ENCODE measurements at places on chromosomes 7 and 10.
A peak's percentile ranks its signal among the peaks of the same experiment; 100 is the strongest.

- DNase-seq: no peak
Observed at GRCh38 chr10:116686632-116687031, 55.7 kb downstream of the HSPA12A start.

GRCh38 chr7:2109936-2110609 lies 122.7 kb downstream of the MAD1L1 start:
- DNase-seq: no peak

- no peak for DNase-seq
Observed at GRCh38 chr7:83608716-83609115, 40.2 kb downstream of the SEMA3E start.

GRCh38 chr10:13346283-13347042 lies 1.6 kb downstream of the SEPHS1 start:
- no peak for DNase-seq

DNA sequence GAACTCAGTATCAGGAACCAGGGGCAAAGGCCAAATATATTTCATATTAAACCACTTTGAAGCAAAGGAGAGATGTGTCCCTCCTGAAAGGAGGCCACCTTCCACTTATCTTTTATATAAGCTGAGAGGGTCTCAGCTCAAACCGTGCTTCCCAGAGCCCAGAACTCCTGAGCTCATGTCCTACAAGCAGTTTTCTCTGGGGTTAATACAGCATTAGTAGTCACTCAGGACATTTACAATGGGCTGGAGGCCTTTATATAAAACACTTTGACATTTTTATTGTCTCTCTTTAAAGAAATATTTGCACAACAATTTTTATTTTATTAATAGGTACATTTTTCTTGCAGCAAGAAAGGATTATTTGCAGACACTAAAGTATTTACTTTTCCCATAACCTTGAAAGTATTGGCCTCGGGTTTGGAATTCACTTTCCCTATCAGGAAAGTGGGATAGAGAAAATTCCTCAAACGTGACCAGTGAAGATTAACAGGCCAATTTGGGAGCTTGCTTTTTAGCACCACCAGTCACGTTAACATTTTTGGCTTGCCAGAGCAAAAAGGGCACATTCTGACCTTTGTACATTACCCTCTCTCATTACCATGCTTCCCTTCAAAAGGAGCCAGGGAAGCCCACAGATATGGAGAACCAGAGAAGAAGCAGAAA lies 464.9 kb upstream of the NRP1 start:
- DNase-seq: no peak

- DNase-seq: no peak
Observed at GRCh38 chr10:44966816-44967509, 7.4 kb downstream of the RASSF4 start.

DNA sequence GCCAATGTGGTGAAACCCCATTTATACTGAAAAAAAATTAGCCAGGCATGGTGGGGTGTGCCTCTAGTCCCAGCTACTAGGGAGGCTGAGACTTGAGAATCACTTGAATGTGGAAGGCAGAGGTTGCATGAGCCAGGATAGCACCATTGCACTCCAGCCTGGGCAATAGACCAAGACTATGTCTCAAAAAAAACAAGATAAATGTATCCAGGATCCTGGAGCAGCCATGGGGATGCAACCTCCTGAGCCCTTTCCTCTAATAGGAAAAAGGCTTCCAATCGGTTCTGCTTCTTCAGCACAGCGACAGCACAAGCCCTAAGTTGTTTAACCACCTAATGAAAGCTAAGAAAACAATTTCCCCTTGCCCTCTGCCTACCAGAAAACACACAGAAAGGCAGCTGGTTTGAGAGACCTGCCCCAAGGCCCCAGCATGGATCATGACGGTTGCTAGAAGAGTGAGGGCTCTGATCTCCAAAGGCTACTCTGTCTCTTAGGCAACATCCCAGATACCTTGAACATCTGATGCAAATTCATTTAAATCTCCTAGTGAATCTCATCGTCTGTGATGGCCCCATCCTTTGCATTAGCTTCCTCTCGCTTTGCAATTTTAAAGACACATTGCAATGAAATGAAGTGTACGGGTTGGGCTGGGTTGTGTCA lies 220.8 kb downstream of the ARHGAP21 start:
- no peak for DNase-seq

GRCh38 chr7:107999779-108000560 lies 3.0 kb downstream of the LAMB1 start:
- DNase-seq: no peak

GRCh38 chr7:128810473-128810872 lies 18.7 kb downstream of the CCDC136 start:
- DNase-seq: no peak

GRCh38 chr10:120969219-120969645 lies 118.1 kb downstream of the WDR11 start:
- DNase-seq: no peak

DNA sequence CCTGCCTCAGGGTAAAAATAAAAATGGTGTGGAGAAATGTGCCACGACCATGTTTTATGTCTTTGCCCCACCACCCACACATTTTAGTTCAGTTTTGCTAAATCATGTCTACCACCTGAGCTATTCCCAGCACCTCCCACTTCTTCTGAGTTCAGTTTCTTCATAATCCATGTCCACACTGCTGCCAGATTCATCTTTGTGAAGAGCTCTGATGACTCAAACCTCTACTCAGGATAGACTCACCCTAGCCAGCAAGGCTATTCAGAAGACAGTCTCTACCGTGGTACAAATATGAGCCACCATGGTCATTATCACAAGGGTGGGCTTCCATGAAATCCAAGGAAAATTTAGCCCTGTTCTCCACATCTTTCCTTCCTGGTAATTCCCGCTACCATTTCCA lies 231.1 kb upstream of the PRKCQ start:
- DNase-seq: no peak

DNA sequence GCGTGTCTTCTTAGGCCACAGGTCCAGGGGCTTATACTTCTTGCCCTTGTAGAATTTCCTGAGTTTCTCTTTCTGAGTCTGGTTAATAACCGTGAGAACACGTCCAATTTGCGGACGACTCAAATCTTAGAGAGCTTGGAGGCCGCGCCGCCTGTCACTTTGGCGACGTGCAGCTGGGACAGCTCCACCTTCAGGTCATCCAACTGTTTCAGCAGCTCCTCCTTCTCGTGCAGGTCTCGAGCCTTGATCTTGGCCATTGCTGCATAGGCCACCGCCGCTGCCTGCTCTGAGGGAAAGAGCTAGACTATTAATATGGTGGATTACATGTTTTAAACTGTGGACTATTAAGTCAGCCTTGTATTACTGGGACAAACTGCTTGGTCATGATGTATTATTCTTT lies 26.9 kb downstream of the EVX1 start:
- DNase-seq: no peak

DNA sequence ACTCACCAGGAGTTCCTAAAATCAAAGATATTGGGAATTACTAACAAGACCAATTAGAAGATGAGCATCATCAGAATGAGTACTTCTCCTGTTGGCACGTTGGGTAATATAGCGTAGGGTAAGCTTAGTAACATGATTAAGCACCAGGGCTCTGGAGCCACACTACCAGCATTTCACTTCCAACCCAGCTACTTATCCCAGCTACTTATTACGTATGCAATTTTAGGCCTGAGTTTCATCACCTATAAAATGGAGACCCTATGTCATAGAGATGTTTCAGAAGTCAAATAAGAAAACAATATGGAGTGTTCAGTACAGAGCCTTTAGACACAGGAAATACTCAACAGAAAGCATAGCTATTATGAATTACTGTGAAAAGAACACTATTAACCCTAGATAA lies 19.0 kb downstream of the GDI2 start:
- DNase-seq: no peak

GRCh38 chr10:93199191-93199751 lies 125.6 kb downstream of the CYP26A1 start:
- no peak for DNase-seq

DNA sequence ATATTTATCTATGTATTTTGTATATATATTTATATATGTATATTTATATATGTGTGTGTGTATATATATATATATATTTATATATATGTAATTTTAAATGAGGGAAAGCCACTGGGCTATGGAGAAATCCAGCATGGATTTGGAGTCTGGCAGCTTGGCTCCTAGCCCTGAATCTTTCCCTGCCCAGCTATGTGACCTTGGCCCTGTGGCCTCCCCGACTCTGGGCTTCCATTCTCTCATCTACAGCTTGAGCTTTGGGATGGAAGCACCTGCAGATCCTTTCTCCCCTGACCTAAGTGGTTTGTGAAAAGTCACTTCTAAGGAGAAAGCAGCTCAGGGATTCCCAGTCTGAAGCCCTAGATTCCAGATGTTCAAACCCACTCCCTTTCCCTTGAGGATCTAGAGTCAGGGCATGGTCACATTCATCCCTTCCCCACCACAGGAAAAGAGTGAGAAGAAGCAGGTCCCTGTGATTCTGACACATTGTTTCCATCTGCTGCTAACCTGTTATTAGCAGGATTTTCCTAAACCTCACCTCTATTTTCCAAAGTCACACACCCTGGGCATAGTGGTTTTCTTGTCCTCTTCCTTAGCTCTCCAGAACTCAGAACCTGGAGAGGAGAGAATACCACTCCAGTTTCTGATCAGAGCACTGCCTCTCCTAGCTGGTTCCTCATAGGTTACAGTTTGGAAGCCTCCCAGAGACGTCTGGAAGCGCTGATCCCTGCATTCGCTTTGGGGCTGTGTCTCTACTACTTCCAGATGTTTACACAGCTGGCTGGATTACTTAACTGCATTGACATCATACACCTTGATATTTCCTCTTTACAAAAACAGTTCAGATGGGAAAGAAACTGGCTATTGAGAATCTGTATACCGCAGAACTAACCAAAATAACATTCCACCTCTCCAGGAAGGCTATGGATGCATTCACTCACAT lies 327.5 kb upstream of the ZMIZ1 start:
- no peak for DNase-seq

GRCh38 chr7:98372993-98373392 lies 27.9 kb downstream of the BAIAP2L1 start:
- peak; percentile 18 for DNase-seq

GRCh38 chr7:98024075-98024474 lies 34.1 kb upstream of the OCM2 start:
- DNase-seq: no peak

DNA sequence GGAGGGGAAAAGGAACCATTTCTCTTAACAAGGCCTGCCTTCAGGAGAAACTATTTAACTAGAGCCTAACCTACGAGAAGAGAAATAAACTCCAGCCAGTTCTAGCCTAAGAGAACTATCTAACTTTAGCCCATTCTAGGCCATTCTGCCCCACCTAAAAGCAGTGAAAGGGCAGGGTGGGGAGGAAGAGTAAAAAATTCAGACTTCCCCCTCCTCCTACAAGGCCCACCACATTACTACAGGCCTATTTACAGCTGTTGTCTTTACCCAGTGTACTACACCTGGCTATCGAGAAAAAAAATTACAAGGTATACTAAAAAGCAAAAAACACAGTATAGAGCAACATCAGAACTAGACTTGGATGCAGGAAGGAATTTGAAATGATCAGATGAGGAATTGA lies 93.0 kb downstream of the KMT2C start:
- DNase-seq: no peak

DNA sequence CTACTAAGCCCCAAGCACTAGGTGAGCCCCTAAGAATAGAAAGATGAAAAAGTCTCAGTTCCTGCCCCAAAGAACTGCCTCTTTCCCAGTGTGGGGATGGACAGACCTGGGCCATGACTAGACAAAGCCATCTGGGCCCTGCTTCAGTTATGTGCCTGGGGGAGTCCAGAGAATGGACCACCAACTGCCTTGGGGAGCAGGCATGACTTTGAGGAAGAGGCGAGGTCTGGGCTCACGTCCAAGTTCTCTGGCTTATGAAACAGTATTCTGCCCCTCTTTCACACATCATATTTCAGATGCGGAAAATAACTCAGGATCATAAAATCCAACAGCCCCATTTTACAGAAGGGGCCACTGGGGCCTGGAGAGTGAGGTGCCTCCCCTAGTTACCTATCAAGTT lies 80.3 kb downstream of the PLXNA4 start:
- no peak for DNase-seq

DNA sequence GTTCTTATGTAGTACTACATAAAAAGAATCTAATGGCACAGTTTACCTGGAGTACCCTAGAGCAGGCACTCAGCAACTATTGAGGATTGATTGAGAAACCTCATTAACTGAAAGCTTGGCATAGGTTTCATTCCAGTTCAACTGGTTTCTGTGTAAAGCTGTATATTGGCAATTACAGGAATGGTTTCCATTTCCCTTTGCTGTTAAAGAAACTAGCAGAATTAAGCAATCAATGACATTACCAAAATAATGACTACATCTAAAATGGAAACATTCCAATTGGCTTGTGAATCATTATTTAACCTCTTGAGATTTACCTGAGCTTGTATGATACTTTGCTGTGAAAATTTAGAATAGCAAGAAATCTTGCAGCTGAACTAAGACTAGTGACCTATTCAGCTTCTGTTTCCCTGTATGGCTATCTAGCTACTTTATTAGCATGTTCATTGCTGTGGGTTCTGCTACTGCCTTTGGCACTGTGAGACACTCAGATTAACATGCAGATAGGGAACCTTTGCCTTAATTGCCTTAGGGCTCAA lies 33.5 kb upstream of the CADPS2 start:
- no peak for DNase-seq

GRCh38 chr10:128044961-128045832 lies 81.0 kb downstream of the MKI67 start:
- no peak for DNase-seq

GRCh38 chr7:150800581-150801241 lies at the start of gene TMEM176A:
TMEM176A (plus strand) TSS chr7:150800769; CDS start chr7:150801551, 782 bp downstream.
- DNase-seq: no peak

- no peak for DNase-seq
Observed at GRCh38 chr7:28447071-28447470, 34.8 kb downstream of the CREB5 start.

GRCh38 chr7:17121671-17122070 lies 176.8 kb upstream of the AHR start:
- no peak for DNase-seq

- DNase-seq: no peak
Observed at GRCh38 chr7:14687777-14688176, 214.8 kb downstream of the DGKB start.

DNA sequence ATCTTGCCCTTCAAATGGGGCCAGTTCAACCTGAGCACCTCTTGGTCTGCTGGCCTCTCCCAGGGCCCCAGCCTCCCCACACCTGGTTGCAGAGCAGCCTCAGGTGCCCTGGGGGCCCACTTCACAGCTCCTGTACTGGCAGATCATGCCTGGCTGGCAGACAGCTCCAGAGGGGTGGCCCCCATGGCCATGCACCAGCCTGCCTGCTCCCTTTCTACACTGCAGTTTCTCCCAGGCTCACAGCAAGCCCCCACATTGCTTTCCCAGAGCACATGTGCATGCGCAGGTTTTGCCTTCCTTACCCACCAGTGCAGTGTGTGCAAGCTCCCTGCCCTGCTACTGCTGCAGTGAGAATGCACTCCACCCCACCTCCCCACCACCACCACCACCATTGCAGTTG lies 9.8 kb upstream of the MIOS start:
- DNase-seq: no peak

- no peak for DNase-seq
Observed at GRCh38 chr10:24488631-24489030, 235.1 kb downstream of the ARHGAP21 start.

- no peak for DNase-seq
Observed at GRCh38 chr7:84490661-84491060, 296.1 kb upstream of the SEMA3A start.
